ENCODE measurements at places on chromosomes 13 and 19.

DNA sequence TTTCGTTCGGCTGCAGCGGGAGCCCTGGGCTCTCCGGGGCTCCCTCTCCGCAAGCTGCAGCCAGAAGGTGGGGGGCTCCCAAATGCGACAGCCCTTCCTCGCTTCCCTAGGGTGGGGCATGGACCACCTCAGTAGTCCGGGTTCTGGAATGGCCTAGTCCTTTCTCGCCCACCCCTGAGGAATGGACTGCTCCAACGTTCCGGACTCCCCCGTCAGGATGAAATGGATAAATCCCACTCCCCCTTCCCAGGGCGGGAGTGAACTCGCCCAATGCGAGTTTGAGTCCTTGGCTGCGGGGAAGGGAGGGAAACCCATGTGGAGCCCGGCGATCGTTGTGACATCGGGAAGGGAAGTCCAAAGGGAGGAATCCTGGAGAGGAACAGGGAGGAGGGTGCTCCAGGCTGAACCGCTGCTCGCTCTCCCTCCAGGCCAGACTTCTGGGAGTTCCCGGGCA is 5.5 kb downstream of the HRC start:
- DNase-seq, result peak; percentile 87

DNA sequence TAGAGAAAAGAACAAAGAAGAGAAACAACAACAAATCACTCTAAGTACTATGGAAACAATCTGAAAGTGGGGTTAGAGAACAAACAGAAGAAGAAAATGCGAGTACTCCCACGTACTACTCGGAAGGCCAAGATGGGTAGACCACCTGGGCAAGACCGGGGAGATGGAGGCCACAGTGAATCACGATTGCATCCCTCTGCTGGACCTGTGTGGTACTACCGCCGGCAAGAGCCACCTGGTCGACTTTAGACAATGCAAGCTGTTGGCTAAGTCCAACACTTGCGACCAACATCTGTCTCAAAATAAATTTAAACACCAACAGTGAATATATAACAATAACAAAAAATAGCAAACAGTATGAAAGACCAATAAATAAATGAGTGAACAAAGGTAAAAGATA is 45.5 kb upstream of the ZNF91 start:
- DNase-seq, result no peak

GRCh38 chr13:47081246-47081645 is 184.4 kb upstream of the HTR2A start:
- no peak for DNase-seq

DNA sequence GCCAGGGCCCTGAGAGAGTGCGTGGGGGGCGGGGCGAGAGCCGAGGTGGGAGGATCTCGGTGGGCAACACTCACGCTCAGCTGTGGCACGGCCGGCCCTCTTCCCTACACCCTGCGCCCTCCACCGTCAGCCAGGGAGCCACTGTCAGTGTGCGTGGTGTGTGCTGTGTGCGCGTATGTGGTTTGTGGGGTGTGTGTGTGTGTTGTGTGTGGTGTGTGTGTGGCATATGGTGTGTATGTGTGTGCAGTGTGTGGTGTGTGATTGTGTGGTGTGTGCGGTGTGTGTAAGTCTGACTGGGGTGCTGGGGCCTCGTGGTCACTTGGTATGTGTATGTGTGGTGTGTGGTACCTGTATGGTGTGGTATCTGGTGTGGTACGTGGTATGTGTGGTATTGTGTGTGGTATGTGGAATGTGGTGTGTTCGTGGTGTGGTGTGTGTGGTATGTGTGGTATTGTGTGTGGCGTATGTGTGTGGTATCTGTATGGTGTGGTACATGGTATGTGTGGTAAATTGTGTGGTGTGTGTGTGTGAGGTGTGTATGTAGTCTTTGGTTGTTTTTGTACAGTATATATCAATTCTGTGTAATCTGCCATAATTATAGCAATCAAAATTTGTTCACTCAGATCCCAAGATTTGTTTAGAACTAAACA is 5.1 kb downstream of the GRK1 start:
- DNase-seq, result no peak

GRCh38 chr13:109255141-109255856 is 531.1 kb downstream of the IRS2 start:
- DNase-seq, result no peak
